Activated CD8-positive, alpha-beta T cell treated with anti-CD3 and anti-CD28 coated beads for 36 hours (primary cell): ENCODE measurements at places on chromosomes 1 and 21. TPM values are rescaled to one million over a fixed set of nuclear protein-coding genes. Genes with fewer than 3 reads are reported as not detected.

DNA sequence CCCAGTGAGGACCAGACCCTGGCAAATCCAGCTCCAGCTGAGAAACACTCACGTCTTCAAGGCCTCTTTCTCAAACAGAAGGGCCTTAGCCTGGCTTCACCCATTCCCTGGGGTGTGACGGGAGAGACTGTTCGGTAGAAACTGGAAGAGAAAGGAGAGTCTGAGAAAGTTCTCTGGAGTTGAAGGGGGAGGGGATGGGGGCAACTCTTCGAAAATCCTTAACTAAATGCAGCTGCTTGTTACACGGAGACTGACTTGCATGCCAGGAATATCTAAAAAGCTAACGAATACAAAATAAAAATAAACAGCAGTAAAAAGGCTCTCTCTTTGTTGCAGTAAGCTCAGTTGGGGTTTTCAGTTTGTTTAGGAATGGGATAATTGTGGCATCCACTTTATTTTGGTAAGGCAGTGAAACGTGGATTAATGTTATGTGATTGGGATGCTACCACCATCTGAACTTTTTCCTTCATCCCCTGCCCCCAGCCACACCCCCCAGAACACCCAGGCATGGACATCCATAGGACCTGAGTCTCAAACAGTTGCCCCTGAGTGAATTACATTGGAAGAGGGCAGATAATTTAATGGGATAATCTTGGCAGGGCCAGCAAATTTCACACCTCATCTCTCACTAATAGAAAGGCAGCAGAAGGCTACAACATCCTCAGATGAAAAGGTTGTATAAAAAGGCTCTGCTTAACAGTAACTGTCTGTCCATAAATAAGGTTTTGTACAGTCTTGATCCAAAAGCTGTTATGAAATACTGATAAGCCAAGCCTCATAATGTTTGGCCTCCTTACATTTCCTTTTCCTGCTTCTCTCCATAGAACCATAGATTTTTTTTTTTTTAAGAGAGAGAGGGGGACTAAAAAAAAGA is 5.8 kb downstream of the ROR1 start:
- no peak for DNase-seq

DNA sequence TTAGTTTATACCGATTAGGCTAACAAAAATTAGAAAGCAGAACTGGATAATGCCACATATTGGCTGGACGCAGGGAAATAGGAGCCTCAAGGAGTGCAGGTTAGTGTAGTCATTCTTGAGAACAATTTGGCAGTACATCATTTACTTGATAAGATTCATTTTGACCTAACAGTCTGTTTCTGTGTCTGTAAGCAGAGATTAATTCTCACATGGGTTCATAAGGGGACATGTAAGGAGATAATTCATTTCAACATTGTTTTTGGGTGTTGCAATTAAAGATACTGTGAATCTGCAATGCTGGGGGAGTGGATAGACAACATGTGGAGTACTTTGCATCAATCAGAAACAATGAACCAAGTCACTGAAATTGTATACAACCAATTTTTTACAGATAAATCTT is 32.0 kb downstream of the AGO3 start:
- DNase-seq: no peak

- no peak for DNase-seq
These were observed 99.7 kb upstream of the DYNLT5 start for GRCh38 chr1:66652556-66652955.

GRCh38 chr1:110566836-110567235 is 39.3 kb downstream of the KCNA2 start:
- DNase-seq: no peak

GRCh38 chr1:173507847-173508209 is 30.7 kb downstream of the PRDX6 start:
- no peak for DNase-seq

DNA sequence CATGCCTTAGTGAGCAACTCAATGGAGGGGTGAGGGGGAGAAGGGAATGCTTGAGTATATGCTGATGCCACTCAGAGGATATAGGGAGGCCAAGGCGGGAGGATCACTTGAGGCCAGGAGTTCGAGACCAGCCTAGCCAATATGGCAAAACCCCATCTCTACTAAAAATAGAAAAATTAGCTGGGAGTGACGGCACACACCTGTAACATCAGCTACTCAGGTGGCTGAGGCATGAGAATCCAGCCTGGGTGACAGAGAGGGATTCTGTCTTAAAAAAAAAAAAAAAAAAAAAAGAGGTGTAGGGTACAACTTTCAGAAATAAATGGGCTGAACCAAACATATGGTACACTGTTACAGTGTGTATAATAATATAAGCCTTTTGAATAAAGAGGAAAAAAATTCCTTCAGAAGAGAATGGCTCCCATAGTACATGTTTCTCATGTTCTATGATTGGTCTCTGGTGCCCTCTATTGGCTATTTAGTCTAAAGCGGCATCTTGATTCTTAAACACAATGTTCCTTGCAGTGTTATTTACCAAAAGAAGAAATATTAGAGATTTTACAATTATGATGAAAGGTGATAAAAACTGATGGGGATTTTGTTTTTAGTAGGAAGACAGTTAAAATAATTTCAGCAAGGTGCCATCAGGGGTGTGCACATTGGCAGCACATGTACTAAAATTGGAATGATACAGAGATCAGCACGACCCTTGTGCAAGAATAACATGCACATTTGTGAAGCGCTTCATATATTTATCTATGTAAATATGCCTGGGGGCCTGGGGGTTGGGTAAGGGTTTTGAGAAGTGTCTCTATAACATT is 109.8 kb downstream of the PATJ start:
- DNase-seq: peak; percentile 12

- DNase-seq: no peak
These were observed 79.0 kb upstream of the JUN start for GRCh38 chr1:58862728-58863385.

DNA sequence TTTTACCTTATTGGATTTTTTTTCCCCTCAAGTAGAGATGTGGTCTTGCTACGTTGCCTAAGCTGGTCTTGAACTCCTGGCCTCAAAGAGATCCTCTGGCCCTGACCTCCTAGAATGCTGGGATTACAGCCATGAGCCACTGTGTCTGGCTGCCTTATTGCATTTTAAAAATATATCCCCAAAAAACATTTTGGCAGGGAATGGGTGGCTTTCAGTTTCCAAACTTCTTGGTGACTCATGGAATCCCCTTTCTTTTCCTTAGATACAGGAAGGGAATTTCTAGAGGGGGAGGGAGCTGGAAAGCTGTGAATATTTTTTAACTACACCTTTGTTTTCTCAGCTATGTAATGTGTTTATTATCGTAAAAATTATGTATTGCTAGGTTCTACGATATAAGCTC is 73.3 kb downstream of the SNRPE start:
- DNase-seq: no peak

GRCh38 chr21:46247699-46248421 is 19.3 kb upstream of the LSS start:
- DNase-seq: no peak

DNA sequence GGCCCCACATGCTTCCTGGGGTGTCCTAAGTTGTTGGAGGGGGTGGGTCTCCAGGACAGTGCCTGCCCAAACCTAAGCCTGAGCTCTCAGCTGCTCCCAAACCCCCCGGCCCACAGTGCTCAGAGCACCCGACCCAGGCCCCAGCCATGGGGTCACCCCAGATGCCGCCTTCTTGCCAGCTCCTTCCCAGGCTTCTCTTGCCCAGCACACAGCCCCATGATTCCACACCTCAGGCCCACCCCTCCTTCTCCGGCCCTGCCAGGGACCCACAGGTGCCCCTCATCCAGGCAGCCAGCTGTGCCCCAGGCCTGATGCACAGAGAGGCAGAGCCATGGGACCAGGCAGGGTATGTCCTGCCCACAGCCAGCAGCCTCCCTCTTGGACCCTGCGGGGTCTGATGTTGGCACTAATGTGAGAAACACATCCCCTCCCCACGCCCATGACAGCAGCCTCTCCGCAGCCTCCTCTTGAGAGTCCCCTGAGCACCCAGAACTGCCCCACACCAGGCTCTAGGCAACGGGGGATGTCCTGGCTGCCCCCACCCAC is 4.9 kb downstream of the WNT9A start:
- no peak for DNase-seq

- no peak for DNase-seq
These were observed 65.4 kb upstream of the IPO9 start for GRCh38 chr1:201763455-201764140.

DNA sequence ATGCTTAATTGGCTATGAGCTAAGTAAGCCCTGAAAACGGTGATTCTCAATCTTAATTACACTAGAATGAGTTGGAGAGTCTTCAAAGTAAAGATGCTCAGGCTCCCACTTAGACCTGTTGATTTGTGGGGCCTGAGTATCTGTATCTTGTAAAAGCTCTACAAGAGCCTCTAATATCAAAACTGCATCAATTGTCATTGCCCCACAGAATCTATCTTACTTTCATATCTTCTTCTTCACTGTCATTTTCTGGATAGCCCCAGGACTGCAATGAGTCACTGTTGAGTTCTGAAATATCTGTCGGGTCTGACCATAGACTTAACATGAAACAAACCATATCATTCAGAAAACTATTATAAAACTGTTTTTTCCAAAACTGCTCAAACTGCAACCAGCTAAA is 102.8 kb upstream of the SERTAD4 start:
- no peak for DNase-seq

DNA sequence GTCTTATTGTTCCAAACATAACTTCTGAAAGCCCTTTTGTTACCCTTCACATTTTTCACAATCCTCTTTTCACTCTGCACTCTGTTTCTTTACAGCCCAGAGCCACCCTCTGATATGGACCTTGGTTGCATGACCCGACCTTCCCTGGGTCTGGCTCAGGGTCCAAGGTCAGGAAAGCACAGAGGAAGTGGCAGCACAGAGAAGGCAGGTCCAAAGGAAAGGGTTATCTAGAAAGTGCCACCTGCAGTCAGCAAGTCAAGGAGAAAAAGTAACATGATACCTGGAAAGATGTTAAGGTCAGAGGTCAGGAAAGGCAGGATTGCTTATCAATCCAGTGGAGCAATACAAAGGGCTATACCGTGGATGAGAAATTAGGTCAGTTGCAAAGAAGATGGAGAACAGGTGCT is 18.4 kb downstream of the BCAR3 start:
- no peak for DNase-seq

GRCh38 chr1:240244968-240245628 is 153.4 kb downstream of the FMN2 start:
- DNase-seq: no peak

DNA sequence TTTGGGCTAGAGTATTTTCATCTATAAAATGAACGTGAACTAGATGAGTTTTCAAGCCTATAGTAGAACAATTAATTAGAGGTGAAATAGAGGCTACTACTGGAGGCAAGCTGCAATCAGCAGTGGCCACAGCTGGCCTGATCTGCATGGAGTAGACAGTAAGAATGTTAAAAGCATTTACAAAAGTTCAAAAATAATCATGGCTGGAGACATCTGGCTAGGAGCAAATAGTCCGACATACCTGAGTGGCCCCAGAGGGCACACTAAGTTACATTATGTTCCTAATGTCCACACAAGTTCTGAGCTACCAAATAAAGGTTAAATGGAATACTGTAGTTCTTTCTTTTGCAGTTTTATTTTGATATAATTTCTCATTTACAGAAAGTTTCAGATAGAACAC is 28.0 kb downstream of the MPZL1 start:
- DNase-seq: no peak

- DNase-seq: peak; percentile 51
These were observed 17.7 kb downstream of the FAAH start for GRCh38 chr1:46411601-46412341.

- DNase-seq: no peak
These were observed 99.9 kb upstream of the RUNX3 start for GRCh38 chr1:25030012-25030411.

SLFNL1 gene
- 0.22 TPM for total RNA-seq

CREG1 gene
- 9.7 TPM for total RNA-seq

RPRD2 gene
- 17.6 TPM for total RNA-seq

SOX13 gene
- total RNA-seq: 1.7 TPM

NBPF6 gene
- not detected for total RNA-seq
